ENCODE measurements at places on chromosomes 4 and X. TPM values are rescaled to one million over a fixed set of nuclear protein-coding genes. Genes with fewer than 3 reads are reported as not detected.

Gene KIF4A
- 52.9 TPM for total RNA-seq

DNA sequence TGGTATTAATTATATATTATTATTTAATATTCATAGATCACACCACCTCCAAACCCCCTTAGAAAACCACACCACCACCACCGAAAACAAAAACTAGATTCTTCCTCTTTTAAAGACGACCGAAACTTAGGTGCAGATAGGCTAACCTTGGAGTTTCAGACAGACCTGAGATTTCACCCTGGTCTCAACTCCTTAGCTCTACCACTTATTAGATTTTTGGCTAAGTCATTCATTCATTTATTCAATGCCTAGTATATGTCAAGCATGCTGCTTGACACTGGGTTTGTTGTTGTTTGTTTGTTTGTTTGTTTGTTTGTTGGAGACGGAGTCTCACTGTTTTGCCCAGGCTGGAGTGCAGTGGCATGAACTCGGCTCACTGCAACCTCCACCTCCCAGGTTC, 9.5 kb upstream of the BMP2K start:
- H3K4me3 ChIP-seq, result no peak overlapping the region
- no peaks in the 10 kb centered on the region for H3K36me3 ChIP-seq
- H3K27ac ChIP-seq, result no peak overlapping the region

DNA sequence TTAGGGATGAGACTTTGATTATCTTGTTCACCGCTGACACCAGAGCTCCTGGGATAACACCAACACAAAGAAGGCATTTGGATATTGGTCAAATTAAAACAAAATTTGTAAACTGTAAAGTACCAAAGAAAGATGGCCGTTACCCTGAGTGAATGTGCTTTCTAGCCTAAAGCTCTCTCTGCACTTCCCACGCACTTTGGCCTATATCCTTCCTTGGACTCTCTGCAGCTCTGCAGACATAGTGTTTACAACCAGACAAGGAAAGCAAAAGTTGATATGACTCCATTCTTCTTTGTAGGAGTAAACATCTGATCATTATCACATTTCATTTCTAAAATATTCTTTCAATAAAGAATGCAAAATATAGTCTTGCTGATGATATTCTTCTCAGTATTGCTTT, 44.8 kb upstream of the PITX2 start:
- no peaks in the 10 kb centered on the region for H3K27me3 ChIP-seq
- H3K4me1 ChIP-seq, result peaks cover 22% of the 10 kb centered on the region
- H3K4me3 ChIP-seq, result no peak overlapping the region
- H3K36me3 ChIP-seq, result no peaks in the 10 kb centered on the region
- no peak for DNase-seq

- H3K27me3 ChIP-seq, result no peaks in the 10 kb centered on the region
- H3K4me3 ChIP-seq, result no peak overlapping the region
- DNase-seq, result no peak
- H3K4me1 ChIP-seq, result no peaks in the 10 kb centered on the region
- no peak overlapping the region for H3K27ac ChIP-seq
Measured at GRCh38 chrX:40140706-40141499, 43.1 kb upstream of the BCOR start.

Gene CT45A3
- not detected for total RNA-seq

- no peak overlapping the region for H3K4me3 ChIP-seq
- no peaks in the 10 kb centered on the region for H3K36me3 ChIP-seq
- no peak overlapping the region for H3K27ac ChIP-seq
Measured at GRCh38 chrX:11791090-11791489, 33.1 kb downstream of the MSL3 start.

- H3K4me1 ChIP-seq, result peaks cover 13% of the 10 kb centered on the region
- no peaks in the 10 kb centered on the region for H3K36me3 ChIP-seq
- no peak overlapping the region for H3K4me3 ChIP-seq
Measured at GRCh38 chrX:8873956-8874355, 72.8 kb upstream of the FAM9A start.

- no peaks in the 10 kb centered on the region for H3K27me3 ChIP-seq
- H3K4me1 ChIP-seq, result no peaks in the 10 kb centered on the region
- no peak for DNase-seq
- no peak overlapping the region for H3K27ac ChIP-seq
- no peaks in the 10 kb centered on the region for H3K36me3 ChIP-seq
Measured at GRCh38 chr4:185993328-185993973, 75.5 kb upstream of the TLR3 start.

GRCh38 chrX:154305541-154306205, 10.1 kb downstream of the TKTL1 start:
- H3K36me3 ChIP-seq, result no peaks in the 10 kb centered on the region
- no peak overlapping the region for H3K27ac ChIP-seq
- H3K4me3 ChIP-seq, result no peak overlapping the region
- no peaks in the 10 kb centered on the region for H3K4me1 ChIP-seq
- no peak for DNase-seq
- no peaks in the 10 kb centered on the region for H3K27me3 ChIP-seq

DNA sequence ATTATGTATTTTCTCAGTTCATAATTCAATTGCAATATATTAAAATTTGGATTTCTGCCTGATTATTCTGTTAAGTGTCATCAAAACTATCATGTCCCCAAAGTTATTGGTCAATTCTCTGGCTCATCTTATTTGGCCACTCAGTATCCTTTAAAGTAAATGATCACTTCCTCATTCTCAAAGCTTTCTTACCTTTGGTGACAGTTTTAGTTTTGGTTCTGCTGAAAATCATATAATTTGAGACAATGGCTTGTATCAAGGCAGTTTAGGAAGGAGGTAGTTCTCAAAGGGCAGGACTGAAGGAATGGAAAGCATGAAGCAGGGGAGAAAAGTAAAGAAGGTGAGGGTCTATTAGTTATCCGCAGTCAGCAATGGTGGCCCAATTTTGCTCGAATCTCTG, 1832.1 kb downstream of the ARAP2 start:
- no peaks in the 10 kb centered on the region for H3K36me3 ChIP-seq
- no peak overlapping the region for H3K4me3 ChIP-seq
- no peaks in the 10 kb centered on the region for H3K4me1 ChIP-seq
- no peak for DNase-seq
- no peaks in the 10 kb centered on the region for H3K27me3 ChIP-seq

- no peaks in the 10 kb centered on the region for H3K27me3 ChIP-seq
- peak overlapping the region; percentile 99 for H3K27ac ChIP-seq
- DNase-seq, result peak; percentile 40
- peaks cover 42% of the 10 kb centered on the region for H3K4me1 ChIP-seq
- H3K36me3 ChIP-seq, result no peaks in the 10 kb centered on the region
Measured at GRCh38 chrX:22060415-22061280, 28.5 kb downstream of the PHEX start.

Gene THAP6
- 16.7 TPM for total RNA-seq

Gene PNMA6E
- not detected for total RNA-seq

GRCh38 chr4:152956650-152957436, 20.7 kb downstream of the FHDC1 start:
- H3K27me3 ChIP-seq, result no peaks in the 10 kb centered on the region
- H3K4me3 ChIP-seq, result no peak overlapping the region
- DNase-seq, result no peak
